ENCODE measurements at places on chromosomes 2 and 18.

GRCh38 chr18:65439188-65439587 lies 311.6 kb upstream of the CDH7 start:
- DNase-seq, result no peak

DNA sequence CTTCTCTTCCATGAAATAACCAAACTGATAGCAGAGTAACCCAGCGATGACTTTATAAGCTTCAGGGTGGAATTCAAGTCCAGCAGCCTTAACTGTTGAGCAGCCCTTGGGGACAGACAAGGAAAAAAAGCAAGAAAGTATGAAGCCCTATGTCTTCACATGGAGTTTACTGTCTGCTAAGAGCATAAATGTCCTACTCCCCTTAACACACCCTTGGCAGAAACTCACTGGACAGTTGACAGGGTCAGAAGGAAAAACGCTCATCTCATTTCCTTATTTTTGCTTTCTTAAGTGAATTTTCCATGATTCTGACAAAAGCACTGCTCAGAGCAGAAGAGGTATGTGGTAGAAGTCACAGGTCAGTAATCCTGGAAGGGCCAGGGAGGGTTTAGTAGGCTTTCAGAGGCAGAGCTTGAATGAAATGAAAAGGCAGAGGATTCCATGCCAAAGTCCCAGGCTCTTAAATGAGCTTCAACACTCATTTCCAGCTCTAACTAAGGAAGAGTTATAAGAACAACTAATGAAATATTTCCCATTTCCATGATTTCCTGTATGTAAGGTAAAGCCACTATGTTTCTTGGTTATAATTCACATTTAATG lies 683.3 kb upstream of the KLHL29 start:
- DNase-seq, result no peak

GRCh38 chr2:55247025-55247424 lies 14.5 kb downstream of the RPS27A start:
- no peak for DNase-seq

GRCh38 chr2:155442755-155443372 lies 744.4 kb downstream of the KCNJ3 start:
- no peak for DNase-seq

- no peak for DNase-seq
Observed at GRCh38 chr18:4599312-4599711, 144.2 kb upstream of the DLGAP1 start.

- DNase-seq, result no peak
Observed at GRCh38 chr2:42890791-42891355, 98.5 kb upstream of the HAAO start.

GRCh38 chr18:28124131-28125029 lies 52.5 kb downstream of the CDH2 start:
- no peak for DNase-seq

DNA sequence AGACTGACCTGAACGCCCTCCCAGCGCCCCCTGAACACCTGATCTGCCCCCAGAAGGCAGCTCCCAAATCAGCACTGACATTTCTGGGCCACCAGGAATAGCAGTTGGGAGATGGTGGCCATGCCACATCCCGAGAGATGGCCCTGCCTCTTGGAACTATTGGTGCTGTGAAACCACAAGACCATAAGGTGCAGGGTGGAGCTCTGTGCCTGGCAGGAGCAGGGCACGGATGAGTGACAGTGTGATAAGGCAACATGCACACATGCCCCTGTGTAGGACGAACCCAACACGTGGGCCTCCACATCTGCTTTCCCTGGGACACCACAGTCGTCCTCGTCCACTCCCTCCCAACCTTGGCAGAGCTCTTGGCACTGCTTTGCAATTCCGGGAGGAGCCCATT lies 26.9 kb downstream of the ANO7 start:
- no peak for DNase-seq

- no peak for DNase-seq
Observed at GRCh38 chr18:79123948-79124347, 54.8 kb downstream of the ATP9B start.

DNA sequence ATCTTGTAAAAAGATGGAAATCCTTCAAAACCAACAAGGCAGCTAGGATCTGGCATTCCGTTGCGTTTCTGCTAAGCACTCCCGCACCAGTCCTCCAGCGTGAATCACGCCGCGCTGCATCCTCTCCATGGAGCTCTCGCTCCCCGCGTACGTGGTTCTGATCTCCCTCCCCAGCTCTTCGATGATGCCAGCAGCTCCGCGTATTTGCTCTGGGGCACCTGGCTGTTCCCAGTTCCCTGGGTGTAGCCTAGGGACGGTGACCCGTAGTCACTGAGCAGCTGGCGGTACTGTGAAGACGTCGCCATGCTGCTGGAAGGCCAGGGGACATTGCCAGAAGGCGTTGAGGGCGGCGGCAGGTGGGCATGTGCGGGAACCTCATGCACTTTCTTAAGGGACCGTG lies 407.5 kb downstream of the RNF144A start:
- DNase-seq, result no peak

DNA sequence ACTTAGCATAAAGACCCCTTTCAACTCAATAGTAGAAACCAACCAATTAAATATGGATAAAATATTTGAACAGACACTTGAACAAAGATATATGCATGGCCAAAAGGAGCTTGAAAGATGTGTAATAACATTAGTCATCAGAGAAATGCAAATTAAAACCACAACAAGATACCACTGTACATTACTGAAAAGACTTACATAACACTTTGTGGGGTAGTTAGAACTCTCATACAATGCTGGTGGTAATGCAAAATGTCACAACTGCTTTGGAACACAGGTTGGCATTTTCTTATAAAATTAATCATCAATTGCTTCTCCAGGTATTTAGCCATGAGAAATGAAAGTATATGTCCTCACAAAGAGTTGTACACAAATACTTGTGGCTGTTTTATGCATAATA lies 60.7 kb downstream of the TTC27 start:
- no peak for DNase-seq

DNA sequence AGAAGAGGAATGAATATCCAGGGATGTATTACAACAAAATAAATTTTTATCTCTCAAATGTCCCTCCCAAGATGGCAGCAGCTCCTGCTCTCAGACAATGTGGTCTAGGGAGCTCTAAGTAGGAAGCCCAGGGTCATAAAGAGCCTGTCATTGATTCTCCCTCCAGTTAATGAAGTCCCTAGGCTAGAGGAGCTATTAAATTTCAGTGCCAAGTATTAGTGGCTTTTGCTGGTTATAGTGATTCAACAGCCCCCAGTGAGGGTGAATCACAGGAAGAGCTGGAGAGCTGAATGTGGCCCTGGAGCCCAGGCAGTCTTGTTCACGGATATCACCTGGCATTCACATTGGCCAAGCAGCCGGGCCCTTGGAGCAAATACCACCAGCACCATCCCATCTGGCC lies 109.8 kb upstream of the YPEL5 start:
- no peak for DNase-seq

- DNase-seq, result peak; percentile 19
Observed at GRCh38 chr2:69946351-69947324, 14.8 kb downstream of the ASPRV1 start.

DNA sequence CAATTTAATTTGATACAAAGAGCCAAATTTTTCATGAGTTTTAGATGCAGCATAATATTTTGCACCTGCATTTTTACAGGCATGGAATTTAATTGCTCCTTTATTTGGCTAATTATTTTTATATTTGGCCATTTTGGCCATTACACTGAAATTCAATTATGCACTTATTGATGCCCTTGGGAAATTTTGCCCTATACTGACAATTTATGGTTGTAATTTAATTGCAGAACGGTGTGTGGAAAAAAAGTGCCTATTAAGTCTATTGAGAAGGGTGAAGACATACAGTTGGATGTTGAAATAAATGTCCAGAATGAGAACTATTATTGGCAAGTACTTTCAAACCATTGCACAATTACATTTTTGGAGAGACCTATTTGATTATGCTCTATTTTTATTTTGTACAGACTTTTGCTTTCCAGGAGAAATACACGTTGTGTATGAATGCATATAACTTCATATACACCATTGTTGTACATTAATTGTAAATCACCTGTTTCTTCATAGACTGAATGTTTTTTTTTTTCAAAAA lies 1319.3 kb upstream of the CDH2 start:
- DNase-seq, result no peak

DNA sequence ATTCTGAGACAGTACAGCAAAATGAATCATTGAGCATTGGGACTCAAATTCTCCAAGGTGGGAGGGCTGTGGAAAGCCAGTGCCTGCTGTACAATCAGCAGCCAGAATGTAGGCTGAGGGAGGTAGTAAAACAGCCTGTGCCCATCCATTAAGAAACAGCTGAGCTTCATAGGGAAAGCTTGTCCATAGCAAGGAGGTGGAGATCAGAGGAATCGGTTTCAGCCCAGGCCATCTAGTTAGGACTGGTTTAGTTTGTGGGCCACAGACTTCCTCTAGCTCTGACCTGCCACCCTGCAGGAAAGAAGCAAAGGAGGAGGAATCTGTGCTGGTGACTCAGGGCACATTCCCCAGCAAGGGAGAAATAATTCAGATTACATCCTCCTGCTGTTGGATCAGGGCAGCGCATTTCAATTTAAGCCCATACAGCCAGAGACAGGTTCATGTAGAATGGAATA lies 333.4 kb downstream of the SETBP1 start:
- no peak for DNase-seq

GRCh38 chr2:108910541-108911396 lies 78.3 kb downstream of the EDAR start:
- no peak for DNase-seq

GRCh38 chr2:203730883-203731282 lies 24.4 kb downstream of the CD28 start:
- no peak for DNase-seq

DNA sequence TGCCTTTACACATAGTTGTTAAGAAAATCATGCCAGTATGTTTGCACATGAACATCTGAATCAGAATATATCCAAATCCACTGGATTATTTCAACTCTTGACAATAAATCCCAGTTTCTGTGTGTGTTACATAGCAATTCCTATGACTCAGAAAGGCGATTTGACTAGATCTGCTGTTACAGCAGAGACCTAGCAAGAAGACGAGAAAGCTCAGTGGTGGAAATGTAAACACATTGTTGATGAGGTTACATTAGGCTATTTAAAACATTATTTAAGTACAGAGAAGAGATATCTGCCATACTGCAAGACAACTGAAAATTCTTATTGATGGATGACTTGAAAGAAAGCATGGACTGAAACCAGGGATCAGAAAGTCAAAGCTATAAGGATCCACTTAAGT lies 73.0 kb upstream of the SMIM21 start:
- DNase-seq, result no peak

DNA sequence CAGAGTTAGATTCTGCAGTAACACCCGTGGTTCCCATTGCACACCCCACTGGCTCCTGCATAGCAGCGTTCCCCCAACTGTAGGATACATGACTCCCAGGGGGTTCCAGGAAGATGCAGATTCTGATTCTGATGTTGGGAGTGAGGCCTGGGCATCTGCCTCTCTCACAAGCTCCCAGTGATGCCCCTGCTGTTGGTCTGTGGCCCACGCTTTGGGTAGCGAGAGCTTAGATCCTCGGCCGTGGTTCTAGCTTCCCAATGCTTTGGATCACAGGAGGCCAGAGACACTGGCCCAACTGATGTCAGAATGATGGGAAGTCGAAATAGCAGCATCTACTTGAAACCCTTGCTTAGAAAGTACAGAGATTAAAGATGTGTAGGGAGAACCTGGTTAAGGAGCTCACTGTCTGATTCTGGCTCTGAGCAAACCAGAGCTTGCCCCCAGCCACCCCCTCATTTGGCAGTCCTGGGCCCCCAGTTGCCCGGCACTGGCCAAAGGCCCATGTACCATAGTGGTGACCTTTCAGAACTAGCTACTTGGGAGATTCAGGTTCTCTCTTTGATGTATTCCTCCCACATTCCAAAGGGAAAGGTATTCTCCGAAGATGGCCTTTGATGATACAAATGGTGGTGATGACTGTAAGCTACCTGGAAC lies 197.5 kb downstream of the FAM210A start:
- no peak for DNase-seq

DNA sequence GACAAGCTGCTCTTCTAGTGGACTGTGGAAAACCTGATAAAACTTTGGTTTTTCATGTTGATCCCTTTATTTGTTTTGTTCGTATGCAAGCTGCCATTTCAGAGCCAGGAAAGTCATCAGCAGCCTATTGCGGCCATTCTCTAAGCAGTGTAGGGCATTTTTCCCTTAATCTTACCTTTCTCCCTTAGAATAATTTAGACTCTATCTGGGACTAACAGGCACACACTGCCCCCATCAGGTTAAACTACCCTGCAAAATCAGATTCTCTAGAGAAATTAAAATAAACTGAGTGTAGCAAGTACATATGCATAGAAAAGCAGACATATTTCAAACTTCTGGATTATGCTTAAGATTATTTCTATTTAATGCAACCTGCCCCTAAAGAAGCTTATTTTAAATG lies 347.5 kb downstream of the METTL4 start:
- DNase-seq, result no peak

DNA sequence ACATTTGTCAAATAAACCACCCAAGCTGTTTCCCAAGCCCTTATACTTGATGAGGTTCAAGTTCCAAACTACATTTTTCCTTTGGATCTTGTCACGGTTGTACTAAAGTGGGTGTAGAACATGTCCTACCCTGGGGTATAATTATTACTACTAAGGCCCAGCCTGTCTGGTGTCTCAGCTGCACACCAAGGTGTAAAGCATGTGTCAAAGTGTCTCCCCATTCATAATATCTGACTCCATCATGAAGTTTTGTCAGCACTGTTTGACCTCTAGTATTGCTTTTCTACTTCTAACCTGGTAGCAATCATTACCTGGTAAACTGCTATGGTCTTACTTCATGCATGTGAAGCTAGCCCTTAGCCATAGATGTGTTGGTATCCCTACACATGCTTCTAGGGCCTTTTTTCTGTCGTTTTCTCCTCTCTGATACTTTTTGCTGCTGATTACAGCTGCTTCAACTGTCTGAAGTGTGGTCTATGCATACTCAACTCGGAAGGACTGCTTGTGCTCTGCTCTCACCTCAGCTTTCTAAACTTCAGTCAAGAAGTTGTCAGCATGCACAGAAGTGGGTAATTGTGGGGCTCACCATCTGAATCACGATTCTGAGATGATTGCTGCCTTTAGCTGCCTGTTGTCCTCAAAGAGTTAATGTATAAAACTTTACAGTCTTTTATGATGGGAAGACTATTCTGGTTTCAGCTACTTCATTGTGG lies 445.7 kb upstream of the TRIB2 start:
- DNase-seq, result no peak

- DNase-seq, result no peak
Observed at GRCh38 chr2:181258720-181259119, 198.5 kb upstream of the ITGA4 start.

- no peak for DNase-seq
Observed at GRCh38 chr2:37688771-37689468, 17.5 kb upstream of the CDC42EP3 start.

DNA sequence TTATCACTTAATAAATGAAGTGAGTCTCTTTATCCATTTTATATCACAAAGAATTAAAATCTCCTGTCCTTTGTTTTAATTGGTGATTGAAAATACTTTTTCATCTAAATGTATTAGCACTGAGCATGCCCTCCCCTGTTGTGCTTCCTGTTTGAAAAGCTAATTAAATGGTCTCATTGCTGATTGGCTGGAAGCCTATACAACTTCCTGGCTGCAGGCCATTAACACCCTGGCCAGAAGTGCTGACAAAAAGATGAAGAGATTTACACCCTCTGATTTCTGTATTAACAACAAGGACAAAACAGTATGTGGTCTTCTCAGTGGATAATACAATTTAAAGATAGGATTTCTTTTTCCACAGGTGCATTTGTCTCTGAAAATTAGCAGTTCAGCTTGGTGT lies 548.0 kb downstream of the DCC start:
- no peak for DNase-seq

- no peak for DNase-seq
Observed at GRCh38 chr18:27661320-27662018, 476.4 kb upstream of the CHST9 start.
